SK-N-SH (cell line): ENCODE measurements at places on chromosomes 6 and 20.
A peak's percentile ranks its signal among the peaks of the same experiment; 100 is the strongest.

DNA sequence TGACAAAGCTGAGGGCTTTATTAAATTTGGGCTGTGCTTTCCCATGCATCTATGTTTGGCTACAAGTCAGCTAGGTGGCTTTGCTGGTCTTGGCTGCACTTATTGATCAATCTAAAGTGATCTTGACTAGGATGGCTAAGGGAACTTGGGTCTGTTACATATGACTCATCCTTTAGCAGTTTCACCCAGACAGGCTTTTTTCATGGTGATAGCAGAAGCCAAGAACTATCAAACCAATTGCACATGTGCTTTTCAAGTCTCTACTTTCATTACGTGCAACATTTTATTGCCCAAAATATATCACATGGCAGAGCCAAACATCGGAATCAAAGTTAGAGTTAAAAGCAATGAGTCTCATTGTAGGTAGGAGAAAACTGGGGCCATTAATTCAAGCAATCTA, 626.3 kb downstream of the TENT5A start:
- DNase-seq, result no peak

- DNase-seq, result peak; percentile 28
Measured at GRCh38 chr6:169752074-169752623, 727 bp downstream of the ERMARD start.

GRCh38 chr20:43938932-43939761, 24.5 kb downstream of the TOX2 start:
- no peak for DNase-seq

- peak; percentile 38 for DNase-seq
Measured at GRCh38 chr6:158596861-158597260, 37.0 kb downstream of the TMEM181 start.

DNA sequence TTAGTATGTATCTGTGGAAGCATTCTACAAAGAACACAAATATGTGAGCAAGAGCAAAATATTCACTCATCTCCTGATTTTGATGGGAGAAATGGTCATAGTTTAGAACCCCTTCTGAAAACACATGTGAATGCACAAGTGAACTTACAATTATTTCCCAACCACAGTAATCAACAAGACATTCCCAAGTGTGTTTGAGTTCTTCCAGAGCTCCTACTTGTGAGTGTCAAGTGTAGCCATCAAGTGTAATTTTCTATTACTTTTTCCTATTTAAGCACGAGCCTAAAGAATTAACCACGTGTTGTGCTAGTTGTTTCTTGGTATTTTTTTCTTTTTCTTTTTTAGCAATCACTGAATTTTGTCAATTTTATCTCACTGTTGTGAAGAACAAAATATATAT, 402.3 kb downstream of the NKAIN2 start:
- no peak for DNase-seq

GRCh38 chr6:46010270-46010669, 5.4 kb downstream of the CLIC5 start:
- DNase-seq, result no peak

DNA sequence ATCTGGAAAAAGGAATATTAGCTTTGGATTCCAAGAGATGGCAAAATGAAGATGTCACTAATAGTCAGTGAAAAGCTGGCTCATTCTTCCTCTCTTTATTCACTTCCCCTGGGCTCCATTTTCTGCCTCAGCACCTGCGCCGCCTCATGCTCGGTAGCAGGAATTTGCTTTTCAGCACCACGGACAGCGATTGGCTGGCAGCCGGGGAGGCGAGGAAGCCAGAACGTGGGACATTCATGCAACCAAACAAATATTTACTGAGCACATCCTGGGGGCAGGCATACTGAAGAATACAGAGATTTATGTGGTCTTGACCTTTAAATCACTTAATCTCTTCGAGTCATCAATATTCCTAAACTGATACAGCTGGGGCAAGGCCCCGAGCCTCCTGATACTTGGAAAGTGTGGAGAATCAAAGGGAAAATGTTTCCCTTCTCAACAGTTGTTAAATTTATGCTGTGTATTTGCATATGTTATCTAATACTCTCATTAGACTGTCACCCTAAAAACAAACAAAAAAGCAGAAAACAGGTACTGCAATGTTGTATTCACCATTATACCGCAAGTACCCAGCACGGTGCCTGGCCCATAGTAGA, 12.1 kb upstream of the PDYN start:
- no peak for DNase-seq

DNA sequence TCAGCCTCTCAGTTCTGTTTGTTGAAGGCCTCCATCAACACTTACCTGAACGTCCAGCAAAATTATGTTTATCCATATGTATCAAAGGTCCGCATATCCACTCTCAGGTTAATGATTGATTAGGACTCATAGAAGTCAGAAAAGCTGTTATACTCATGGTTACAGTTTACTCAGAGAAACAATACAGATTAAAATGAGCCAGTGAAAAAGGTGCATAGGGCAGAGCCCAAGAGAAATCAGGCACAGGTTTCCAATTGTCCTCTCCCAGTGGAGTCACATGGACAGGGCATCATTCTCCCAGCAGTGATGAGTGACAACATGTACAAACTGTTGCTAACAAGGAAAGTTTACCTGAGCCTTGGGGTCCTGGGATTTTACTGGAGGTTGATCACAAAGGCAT, 36.2 kb downstream of the THEMIS start:
- no peak for DNase-seq

DNA sequence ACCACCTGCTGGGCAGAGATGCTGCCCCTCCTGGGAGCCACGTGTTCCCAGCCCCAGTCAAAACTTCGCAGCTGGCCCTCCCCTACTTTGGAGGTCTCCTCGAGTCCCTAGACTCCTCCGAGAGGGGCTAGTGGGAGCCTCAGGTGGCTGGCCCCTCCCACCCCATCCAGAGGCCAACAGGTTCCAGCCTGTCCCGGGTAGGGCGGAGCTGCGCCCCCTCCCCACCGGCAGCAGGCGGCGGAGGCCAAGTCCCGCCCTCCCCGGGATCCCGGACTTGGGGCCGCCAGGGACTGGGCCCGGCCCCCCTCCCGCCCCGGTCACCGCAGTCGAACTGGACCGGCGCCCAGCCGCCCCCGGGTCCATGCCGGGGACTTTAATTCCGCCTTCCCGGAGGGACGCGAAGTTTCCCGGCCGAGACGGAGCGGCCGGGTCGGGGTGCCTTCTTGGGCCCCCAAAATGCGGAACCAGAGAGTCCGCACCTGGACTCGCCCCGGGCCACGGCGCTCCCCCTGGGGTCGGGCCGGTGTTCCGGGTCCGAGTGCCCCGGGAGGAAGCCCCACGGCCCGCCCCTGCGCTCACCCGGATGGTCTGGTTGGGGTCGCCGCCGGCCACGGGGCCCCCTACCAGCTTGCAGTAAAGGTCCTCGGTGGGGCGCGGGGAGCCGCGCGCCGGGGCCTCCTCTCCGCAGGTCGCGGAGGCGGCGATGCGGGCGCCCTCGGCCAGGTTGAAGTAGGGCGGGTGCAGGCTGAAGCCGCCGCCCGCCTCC, 559 bp downstream of the LAMA5 start:
- DNase-seq, result peak; percentile 82

DNA sequence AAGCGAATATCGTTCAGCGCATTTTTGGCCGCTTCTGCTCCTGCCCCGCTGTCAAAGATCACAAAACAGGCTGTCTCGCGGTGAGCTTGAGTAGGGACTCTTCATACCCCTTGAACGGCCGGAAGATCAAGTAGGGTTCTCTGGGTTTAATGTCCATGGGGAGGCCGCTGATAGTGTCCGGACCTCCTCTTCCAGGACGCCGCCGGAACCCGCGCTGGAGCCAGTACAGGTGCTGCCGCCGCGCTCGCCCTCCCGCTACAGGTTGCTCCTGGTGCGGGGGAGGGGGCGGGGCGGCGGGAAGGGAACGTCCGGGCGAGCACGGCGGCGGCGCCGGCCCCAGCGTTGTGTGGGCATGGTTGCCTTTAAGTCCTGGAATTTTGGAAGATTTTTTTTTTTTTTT, 67.4 kb downstream of the KHDC1L start:
- peak; percentile 16 for DNase-seq

- peak; percentile 10 for DNase-seq
Measured at GRCh38 chr20:59811681-59812171, 121.7 kb downstream of the SYCP2 start.

DNA sequence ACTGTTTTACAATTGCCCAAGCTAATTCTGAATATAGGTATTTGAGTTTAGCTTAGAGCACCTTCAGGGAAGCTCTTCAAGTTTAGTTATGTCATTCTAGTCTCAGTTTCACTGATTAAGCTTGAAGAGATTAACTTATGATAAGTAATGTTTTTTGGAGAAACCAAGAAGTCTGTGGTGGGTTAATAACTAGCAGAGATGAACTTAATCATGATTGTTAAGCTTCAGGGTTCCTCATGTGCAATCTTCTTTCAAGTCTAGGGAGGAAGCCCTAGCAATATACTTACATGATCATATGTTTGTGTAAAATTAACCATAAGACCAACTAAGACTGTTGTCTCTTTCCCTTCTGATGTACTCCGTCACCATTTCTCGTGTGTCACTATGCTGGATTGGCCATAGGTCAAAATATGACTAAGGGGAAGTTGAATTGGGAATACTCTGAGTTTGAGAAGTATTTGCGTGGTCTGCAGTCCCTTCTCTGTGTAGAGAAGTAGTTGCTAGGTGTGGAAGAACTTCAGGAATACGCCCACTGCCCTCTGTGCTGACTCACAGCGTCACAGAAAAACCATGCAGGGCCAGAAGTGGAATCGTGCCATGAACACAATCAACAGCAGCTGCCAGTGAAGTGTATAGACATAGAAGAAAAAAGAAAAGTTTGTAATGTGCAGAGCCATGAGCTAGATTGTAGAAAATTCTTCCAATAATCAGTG, 88.3 kb downstream of the SH3BGRL2 start:
- no peak for DNase-seq

DNA sequence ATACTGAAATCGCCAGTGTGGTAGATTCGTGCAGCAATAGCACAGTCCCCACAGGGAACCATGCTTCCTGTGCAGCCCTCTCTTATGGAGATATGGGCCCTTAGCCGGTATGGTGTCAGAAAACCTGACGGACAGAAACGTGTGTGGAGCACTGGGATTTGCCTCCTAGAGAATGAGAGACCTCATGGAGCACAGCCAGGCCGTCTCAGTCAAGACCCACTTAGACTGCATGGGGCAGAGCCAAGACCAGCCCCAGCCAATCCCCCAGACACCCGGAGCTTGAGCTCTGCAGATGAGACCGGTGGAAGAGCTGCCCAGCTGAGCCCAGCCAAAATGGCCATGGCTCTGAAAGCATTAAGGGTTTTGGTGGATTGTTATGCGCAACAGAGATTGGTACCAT, 163.7 kb downstream of the DLL1 start:
- DNase-seq, result no peak

GRCh38 chr6:143333749-143334520, 116.6 kb downstream of the ADAT2 start:
- no peak for DNase-seq

DNA sequence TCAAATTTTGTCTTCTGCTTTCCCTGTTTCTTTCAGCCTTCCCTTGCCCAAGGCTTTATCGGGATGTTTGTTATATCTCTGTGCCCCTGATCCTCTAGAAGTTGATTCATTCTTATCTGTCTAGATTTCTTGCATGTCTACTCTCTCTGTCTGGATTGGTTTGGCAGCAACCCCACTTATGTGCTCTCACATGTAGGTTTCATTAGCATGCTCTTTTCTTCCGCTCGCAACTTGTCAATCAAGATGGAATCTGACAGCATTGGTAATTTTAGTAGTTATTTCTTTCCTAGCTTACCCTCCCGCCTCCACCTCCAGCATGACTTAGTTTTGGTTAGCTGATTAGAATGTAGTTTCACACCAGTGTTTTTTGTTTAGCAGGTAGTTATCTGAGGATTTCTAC, 39.3 kb downstream of the LRRC1 start:
- no peak for DNase-seq

- peak; percentile 47 for DNase-seq
Measured at GRCh38 chr6:42745083-42745639, 742 bp downstream of the TBCC start.

- no peak for DNase-seq
Measured at GRCh38 chr6:43759136-43759906, 10.7 kb upstream of the VEGFA start.

- no peak for DNase-seq
Measured at GRCh38 chr20:33826270-33826897, 15.2 kb downstream of the CHMP4B start.

DNA sequence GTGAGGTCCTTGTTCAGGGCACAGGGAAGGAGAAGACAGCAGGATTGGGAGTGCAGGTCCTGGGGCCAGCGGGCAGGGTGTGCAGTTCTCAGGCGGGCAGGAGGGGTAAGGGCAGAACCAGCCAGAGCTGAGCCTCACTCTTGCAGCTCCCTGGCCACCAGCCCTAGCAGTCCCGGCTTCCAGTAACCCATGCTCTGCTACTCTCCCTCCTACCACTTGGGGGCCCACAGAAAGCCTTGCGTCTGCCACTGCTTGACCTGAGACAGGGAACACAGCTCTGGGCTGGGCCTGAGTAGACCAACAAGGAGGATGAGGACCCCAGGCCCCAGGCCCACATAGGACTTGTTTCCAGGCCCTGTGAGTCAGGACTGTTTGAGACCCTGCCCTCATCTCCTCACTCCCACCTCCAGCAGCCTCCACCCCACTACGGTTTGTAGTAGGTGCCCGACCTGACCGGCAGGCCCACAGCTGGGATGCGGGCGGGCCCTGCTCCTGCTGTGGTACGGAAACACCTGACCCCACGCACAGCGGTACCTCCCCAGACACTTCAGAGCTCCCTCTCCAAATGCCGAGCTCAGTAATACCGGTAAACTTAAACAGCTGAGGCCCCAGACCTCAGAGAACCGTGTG, 39.2 kb downstream of the KCNK5 start:
- peak; percentile 69 for DNase-seq

- DNase-seq, result no peak
Measured at GRCh38 chr6:70180183-70180900, 122.5 kb downstream of the COL9A1 start.

DNA sequence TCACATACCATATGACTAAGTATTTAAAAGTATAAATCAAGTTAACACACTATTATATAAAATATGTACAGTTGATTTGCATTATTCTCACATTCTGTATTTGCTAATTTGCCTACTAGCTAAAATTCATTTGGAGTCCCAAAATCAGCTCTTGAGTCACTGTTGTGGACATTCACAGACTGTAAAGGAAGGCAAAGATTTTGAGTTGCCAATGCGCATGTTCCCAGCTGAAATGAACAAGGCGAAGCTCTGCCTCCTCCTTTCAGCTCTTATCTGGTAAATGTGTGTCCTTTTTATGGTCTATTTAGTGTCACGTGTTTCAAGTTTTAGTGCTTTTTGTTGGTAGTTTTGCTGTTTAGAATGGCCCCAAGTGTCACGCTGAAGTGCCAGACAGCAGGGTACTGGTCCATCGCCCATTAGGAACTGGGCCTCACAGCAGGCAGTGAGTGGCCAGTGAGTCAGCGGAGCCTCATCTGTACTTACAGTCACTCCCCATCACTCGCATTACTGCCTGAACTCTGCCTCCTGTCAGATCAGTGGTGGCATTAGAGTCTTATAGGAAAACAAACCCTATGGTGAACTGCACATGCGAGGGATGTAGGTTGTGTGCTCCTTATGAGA, 87.2 kb upstream of the ADTRP start:
- no peak for DNase-seq

GRCh38 chr20:10350188-10350842, 83.7 kb downstream of the MKKS start:
- DNase-seq, result no peak
